AG09309 (cell line): ENCODE measurements at places on chromosomes 2 and 18.

GRCh38 chr2:40760071-40760666, 308.3 kb upstream of the SLC8A1 start:
- DNase-seq, result peak; percentile 46

DNA sequence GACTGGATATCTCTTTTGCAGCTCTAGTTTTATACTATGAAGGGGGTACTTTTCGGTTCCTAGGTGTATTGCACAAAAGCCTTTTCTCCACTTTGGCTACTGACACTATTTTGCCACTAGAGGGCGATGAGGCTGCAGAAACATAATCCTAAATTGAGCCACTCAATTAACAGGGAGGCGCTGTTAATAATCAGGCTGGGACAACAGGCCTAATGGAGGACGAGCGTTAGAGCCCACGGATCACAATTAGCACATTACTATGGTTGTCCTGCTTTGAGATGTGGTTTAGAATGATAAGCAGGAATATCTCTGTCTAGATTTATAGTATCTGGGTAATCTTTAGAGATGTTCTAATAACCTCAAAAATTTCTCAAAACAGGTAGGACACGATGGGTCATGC, 62.2 kb upstream of the PMAIP1 start:
- no peak for DNase-seq

- DNase-seq, result no peak
These were observed 128.4 kb downstream of the PIEZO2 start for GRCh38 chr18:11020877-11021414.

DNA sequence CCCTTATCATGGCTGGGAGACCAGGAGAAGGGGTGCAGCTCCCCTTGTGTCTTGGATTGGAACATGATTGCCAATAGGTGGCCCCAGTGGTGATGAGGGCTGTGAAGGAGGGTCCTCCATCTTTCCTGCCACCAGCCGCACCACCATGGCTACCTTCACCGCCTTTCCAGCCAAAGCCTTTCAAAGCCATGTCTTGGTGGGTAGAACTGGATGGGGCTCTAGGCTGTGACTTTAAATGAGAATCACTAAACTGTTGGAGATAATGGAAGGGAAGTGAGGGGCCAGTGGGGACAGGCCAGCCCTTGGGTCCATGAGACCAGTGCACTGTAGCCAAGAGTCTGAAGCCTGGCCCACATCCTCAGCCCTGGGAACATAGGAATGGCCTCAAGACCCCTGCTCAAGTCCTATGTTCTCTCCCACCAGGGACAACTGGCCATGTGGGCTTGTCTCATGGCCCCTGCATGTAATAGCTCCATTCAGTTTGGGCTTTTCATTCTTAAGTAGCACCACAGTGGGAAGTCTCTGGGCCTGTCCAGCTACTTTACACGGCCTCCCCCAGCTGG, 345.7 kb downstream of the DYSF start:
- no peak for DNase-seq

DNA sequence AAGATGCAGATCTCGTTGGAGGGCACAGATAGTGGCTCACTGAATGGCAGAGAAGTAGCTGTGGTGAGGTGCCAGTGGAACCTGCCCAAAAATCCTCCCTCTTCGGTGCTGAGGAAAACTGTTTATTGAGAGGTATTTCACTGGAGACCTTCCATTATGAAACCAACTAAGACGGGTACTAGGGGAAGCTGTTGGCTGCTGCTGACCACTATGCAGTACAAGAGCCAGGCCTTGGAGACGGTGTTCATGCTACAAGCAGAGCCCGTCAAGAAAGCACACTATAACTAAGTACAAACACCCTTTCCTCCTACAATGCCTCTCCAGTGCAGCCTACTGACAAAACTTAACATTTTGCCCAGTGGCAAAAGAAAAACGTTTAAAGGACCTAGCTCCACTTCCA, 4.6 kb downstream of the ARL5A start:
- DNase-seq, result no peak

- DNase-seq, result no peak
These were observed 69.7 kb upstream of the NCK2 start for GRCh38 chr2:105674859-105675541.

- no peak for DNase-seq
These were observed 23.2 kb upstream of the TRIB2 start for GRCh38 chr2:12693509-12693908.

GRCh38 chr2:12685145-12685544, 31.6 kb upstream of the TRIB2 start:
- DNase-seq, result no peak
